CD4-positive, alpha-beta T cell treated with Interleukin-17A for 1 hour (primary cell): ENCODE measurements at places on chromosomes 2 and 18.

- DNase-seq = no peak
These were observed 32.1 kb downstream of the TNFRSF11A start for GRCh38 chr18:62357079-62357719.

DNA sequence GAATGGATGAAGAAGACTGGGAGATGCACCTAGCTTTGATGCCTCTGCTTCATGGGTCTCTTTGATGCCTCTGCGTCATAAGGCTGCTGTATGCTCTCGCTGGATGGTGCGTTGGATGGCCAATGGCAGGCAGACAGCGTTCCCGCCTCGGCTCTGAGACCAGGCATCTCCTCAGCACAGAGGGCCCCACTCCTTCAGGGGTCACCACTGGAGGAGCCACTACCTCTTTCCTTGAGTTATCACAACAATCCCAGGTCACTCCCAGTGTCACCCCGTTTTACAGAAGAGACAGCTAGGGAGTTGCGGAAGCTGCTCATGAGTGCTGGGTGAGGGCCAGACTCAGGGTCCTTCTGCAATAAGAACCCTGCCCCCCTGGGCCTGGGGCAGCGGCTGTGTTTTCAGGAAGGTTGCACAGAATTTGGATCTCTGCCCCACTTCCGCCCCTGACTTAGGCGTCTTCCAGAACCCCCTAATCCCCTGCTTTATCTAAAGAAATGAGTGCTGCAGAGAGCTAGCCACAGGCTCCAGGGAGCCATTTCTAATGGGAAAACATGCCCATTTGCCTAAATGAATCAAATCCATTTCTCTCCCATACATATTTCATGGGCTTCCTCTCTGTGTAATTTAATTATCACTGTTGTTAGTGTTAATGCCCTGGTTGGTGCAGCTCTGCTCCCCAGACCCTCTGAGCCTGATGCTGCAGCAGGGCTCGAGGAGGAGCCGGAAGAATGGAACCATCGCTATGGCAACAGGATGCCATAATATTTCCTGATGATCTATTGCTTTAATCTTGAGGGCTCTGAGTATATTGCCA, 131.8 kb upstream of the HS6ST1 start:
- no peak for DNase-seq

GRCh38 chr2:71250935-71251334, 24.0 kb upstream of the PAIP2B start:
- no peak for DNase-seq

DNA sequence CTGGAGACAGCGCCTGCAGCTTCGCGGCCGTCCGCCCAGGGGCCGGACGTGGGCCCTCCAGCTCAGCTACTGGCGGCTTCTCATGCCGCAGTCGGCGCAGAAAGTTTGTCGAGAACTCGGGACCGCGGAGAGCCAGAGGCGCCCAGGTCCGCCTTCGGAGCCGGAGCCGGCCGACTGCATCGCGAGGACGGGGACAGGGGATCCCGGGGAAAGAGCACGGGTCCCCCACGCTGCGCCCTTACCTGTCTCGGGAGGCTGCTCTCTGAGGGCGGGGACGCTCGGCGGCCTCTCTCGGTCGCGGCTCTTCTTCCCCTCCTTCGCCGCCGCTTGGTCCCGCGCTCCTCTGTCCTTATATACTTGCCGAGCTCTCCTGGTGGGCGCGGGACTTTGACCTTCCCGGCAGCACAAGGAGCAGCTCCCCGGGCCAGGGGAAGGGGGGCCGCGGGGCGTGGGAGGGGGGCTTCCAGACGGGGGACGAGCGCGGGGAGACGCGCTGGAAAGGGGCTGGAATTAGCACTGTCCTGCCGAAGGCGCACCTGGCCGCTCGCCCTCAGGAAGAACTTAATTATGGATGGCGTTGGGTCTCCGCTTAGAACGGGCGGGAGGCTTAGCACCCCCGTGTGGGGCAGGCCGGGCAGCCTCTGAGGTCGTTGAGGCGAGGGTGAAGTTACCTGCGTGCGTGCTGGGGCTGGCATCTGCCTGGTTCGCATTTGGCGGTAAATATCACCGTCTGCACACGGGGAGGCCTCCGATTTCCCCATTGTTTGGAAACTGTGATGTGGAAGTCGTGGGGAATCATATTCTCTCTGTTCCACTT, at the start of gene POMC:
Gene POMC, minus strand, starts transcription at position 325 of the 817 bp plus-strand sequence. CDS start 3,808 bp downstream, outside the sequence.
- peak; percentile 25 for DNase-seq

- no peak for DNase-seq
These were observed 17.5 kb upstream of the RAB31 start for GRCh38 chr18:9690418-9691188.

DNA sequence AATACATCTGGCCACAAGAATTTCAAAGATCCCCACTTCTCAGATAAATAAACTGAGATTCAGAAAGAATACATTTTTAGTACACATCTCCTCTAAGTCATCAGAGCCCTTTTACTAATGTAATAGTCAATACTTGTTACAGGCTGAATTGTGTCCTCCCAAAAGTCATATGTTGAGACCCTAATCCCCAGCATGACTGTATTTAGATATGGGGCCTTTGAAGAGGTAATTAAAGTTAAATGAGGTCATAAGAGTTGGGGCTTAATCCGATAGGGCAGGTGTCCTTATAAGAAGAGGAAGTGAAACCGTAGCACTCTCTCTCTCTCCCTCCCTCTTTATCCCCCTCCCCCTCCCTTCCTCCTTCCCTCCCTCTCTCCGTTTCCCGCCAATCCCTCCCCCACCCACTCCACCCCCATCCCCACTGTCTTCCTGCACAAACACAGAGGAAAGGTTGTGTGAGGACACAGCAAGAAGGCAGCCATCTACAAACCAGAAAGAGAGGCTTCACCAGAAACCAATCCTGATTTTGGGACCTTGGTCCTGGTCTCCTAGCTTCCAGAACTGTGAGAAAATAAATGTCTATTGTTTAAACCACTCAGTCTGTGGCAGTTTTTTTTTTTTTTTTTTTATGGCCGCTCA, 66.6 kb upstream of the ZNF397 start:
- DNase-seq = no peak

DNA sequence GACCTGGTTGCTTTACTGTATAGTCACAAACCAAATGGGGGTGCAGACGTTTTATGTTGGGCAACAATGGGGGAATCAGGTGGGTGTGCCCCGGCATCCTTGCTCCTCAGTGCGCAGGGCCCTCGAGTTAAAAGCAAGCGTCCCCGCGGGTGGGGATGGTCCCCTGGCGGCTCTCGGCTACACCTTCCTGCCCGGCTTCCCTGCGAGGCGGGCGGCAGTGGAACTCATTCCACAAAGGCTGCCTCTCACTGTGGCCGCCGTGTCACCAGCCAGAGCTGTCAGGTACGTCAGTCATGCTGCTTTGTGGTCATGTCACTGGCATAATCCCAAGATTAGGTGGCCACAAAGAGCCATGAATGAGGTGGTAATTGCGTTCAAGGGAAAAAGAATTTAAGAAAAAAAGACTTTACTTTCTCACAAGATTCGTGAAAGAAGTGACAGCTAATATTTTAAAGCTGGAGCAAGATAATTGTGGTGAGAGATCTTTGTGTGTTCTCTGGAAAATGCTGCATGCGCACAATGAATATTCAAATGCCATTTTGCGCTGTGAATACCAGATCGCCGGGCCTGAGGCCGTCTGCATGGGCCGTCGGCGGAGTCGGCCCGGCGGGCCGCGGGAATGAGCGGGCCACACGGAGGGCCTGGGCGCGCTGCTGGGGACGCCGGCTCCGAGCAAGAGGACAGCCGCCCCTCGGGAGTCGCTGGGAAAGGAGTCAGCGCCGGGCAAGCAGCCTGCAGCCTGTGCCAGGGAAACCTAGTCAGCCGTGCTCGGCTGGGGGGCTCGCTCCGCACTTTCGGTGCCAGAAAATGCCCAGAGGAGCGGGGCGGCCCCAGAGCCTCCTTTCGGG, 82.3 kb upstream of the LDLRAD4 start:
- peak; percentile 34 for DNase-seq

GRCh38 chr18:45253973-45254708, 361.1 kb upstream of the SLC14A2 start:
- no peak for DNase-seq

GRCh38 chr2:230877759-230878598, 13.2 kb downstream of the ITM2C start:
- peak; percentile 71 for DNase-seq

GRCh38 chr2:163610817-163611556, 124.8 kb downstream of the FIGN start:
- DNase-seq = no peak
